ENCODE measurements at places on chromosomes 12 and 14. TPM values are rescaled to one million over a fixed set of nuclear protein-coding genes. Genes with fewer than 3 reads are reported as not detected.

The BCL11B gene
- 59.6 TPM for total RNA-seq

The GRIP1 gene
- total RNA-seq = 25.3 TPM

The AJUBA gene
- total RNA-seq = 66.2 TPM

The TEX52 gene
- total RNA-seq = not detected

The SPX gene
- total RNA-seq = not detected

The ATP5MC2 gene
- total RNA-seq = 319 TPM

The NTS gene
- not detected for total RNA-seq

The TPH2 gene
- not detected for total RNA-seq

The LALBA gene
- total RNA-seq = not detected

The C12orf76 gene
- total RNA-seq = 10.0 TPM

The WIF1 gene
- total RNA-seq = 1.7 TPM

The KIF5A gene
- 1.2 TPM for total RNA-seq

GRCh38 chr14:103736546-103737431 is 21.2 kb downstream of the ZFYVE21 start:
- DNase-seq = no peak

- peak; percentile 52 for DNase-seq
Observed at GRCh38 chr12:114616081-114616480, 67.9 kb downstream of the TBX3 start.

- DNase-seq = no peak
Observed at GRCh38 chr14:68785534-68786490, 7.1 kb downstream of the ZFP36L1 start.

DNA sequence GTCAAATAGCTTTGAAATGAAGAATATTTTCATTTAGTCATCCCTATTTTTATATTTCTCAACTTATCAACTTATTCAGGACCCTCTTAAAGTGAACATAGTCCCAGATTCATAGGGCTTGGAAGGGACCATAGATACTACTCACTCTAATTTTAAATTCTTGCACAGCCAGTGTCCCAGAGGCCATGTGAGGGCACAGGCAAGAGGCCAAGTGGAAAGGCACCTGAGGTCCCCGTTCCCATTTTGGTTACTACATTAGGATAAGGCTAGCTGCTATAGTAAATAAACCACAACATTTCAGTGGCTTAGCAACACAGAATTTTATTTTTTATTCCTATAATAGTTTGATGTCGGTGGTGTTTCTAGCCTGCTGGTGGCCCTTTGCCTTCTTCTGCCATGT is 227.8 kb downstream of the SPTSSA start:
- DNase-seq = no peak

DNA sequence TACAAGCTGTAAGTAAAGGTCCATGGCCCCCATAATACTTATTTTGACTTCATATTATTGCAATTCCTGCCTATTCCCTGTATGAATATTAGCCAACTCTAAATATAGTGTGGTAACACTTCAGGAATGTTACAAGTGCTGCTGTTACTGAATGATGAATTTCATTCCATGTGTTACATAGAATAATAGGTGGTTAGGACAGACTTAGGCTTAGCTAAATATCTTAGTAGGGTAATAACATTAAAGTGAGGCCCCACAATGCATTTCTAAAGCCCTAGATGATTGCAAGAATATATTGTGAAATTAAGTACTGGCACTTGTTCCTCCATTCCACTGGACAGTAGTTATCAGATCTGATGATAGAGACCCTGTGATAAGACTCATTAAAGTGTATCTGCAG is 182.7 kb downstream of the PCNX1 start:
- DNase-seq = no peak

DNA sequence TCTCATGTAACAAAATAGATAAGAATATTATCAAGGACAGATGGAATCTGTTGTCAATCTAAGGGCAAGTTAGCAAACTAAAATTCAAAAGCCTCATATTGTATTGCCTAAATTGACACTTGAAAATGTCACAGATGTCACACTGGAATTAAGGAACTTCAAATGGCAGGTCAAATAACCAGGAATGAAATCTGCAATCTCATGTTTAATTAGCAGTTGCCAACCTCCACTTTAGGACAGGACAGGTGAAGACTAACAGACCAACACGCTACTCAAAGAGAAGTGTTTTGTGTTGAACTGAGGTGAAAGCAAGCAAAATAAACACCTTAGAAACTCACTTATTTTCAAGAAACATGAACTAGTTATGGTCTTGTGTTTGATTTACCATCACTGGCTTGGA is 11.1 kb downstream of the KIF21A start:
- no peak for DNase-seq

- DNase-seq = no peak
Observed at GRCh38 chr14:65336191-65336591, 76.3 kb upstream of the FUT8 start.

DNA sequence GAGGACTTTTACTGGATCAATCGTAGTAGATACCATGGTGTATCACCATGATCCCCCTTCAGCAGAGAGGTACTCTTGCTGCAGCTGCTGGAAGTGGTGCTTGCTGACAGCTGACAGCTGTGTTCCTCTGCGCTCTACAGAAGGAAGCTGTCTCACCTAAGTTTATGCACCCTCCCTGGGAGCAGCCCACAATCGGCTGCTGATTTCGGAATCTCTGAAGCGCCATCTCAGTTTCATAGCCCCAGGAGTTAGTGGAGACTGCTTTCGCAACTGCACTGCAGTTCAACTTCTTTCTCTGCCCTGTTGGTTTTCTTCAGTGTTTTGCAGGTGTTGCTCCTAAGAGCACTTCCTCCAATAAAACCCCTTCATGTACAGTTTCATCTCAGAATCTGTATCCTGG is 237.9 kb downstream of the PAWR start:
- no peak for DNase-seq

- no peak for DNase-seq
Observed at GRCh38 chr14:31020834-31021575, 4.4 kb upstream of the AP4S1 start.

DNA sequence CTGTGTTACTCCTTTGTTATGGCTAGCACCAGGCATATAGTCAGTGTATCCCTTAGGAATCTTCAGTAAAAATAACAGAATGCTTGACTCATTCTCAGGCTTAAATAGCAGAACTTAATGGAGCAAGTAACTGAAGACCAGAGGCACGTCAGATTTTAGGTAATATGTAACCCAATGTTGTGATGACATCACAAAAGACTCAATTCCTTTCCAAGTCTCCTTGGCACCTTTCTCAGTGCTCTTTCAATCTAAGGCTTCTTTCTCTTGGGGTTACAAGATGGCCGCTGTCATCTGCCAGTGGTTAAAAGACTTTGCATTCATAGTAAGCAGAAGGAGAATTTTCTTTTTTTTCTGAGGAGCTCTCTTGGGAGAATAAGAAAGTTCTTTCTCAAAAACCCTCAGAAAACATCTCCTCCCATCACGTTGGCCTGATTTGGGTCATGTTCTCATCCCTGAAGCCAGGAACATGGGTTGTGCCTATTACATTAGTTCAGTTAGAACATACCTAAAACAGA is 33.4 kb upstream of the DCN start:
- no peak for DNase-seq

- DNase-seq = no peak
Observed at GRCh38 chr14:20623798-20624197, 17.7 kb downstream of the OR6S1 start.

DNA sequence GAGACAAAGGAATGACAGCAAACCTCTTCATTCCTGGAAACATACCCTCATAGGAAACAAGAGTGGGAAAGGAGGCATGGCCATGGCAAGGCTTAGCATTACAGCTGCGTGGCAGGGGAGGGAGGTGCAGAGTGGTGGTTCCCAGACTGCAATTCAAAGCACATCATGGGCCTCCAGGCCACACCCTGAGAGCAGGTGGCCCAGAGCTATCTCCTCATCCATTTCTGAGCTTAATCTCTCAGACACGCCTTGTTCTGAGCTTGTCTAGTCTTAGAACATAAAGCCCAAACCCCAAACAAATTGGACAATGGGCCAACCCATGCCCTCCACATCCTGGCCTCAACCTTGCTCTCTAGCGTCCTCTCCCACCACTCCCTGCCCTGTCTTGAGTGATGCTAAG is 5.9 kb upstream of the KRT3 start:
- no peak for DNase-seq

GRCh38 chr12:104941454-104941853 is 16.6 kb downstream of the SLC41A2 start:
- no peak for DNase-seq

DNA sequence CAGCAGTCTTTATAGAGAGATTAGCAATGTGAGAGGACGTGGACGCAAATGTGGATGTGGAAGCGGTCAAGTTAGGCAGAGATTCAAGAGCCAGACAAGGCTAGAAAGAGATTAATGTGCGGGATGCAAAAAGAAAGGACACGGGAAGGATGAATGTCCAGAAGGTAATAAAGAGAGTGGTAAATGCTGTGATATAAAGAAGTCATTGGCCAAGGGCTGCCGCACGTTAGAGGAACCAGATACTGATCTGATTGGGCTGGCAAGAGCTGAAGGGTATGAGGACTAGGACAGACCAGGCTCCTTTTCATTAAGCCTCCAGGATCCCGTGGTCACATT is 59.5 kb downstream of the DHRS2 start:
- no peak for DNase-seq

- no peak for DNase-seq
Observed at GRCh38 chr12:24697769-24698168, 251.1 kb downstream of the BCAT1 start.

DNA sequence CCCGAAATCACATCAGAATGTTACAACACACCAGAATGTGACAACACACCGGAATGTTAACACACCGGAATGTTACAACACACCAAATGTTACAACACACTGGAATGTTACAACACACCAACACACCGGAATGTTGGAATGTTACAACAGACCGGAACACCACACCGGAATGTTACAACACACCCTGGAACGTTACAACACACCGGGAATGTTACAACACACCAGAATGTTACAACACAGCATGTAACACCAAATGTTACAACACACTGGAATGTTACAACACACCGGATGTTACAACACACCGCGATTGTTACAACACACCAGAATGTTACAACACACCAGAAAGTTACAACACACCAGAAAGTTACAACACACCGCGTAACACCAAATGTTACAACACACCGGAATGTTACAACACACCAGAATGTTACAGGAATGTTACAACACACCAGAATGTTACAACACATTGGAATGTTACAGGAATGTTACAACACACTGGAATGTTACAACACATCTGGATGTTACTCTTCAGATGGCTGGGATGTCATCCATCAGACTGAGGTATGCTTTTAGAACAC is 21.1 kb downstream of the CHFR start:
- no peak for DNase-seq

- DNase-seq = no peak
Observed at GRCh38 chr12:3725388-3726115, 27.4 kb downstream of the CRACR2A start.
